Activated naive CD4-positive, alpha-beta T cell treated with anti-CD3 and anti-CD28 coated beads, Interleukin-2, amount 10 ng/mL, durations not matched to agents 5 hours and 36 hours (primary cell): ENCODE measurements at places on chromosomes 13 and 19. TPM values are rescaled to one million over a fixed set of nuclear protein-coding genes. Genes with fewer than 3 reads are reported as not detected.

TEAD2 gene
- not detected for total RNA-seq

NLRP5 gene
- not detected for total RNA-seq

WDR87 gene
- not detected for total RNA-seq

FUT2 gene
- total RNA-seq = not detected

ARL11 gene
- 2.0 TPM for total RNA-seq

PPAN gene
- total RNA-seq = 91.9 TPM

ZNF573 gene
- total RNA-seq = 9.6 TPM

ITGBL1 gene
- total RNA-seq = not detected

TMEM205 gene
- 25.2 TPM for total RNA-seq

NLRP9 gene
- not detected for total RNA-seq

RINL gene
- 64.4 TPM for total RNA-seq

CYP2F1 gene
- total RNA-seq = not detected

CNFN gene
- total RNA-seq = 0.51 TPM

BCAM gene
- not detected for total RNA-seq

MAP4K1 gene
- 278 TPM for total RNA-seq

SLC1A5 gene
- total RNA-seq = 90.6 TPM

TSSK6 gene
- total RNA-seq = 4.7 TPM

TEX26 gene
- total RNA-seq = not detected

PDE4A gene
- 32.6 TPM for total RNA-seq

BICRA gene
- 21.0 TPM for total RNA-seq

SIGLEC5 gene
- total RNA-seq = not detected

MAU2 gene
- 76.9 TPM for total RNA-seq

NFIX gene
- total RNA-seq = 3.0 TPM
